ENCODE measurements at places on chromosomes 13 and 19. TPM values are rescaled to one million over a fixed set of nuclear protein-coding genes. Genes with fewer than 3 reads are reported as not detected.

The OVOL3 gene
- not detected for total RNA-seq

The NEK3 gene
- total RNA-seq, result 2.6 TPM

The ZSCAN4 gene
- total RNA-seq, result not detected

The SIGLEC5 gene
- not detected for total RNA-seq

The RNF17 gene
- not detected for total RNA-seq

The ATP8A2 gene
- total RNA-seq, result 0.32 TPM

DNA sequence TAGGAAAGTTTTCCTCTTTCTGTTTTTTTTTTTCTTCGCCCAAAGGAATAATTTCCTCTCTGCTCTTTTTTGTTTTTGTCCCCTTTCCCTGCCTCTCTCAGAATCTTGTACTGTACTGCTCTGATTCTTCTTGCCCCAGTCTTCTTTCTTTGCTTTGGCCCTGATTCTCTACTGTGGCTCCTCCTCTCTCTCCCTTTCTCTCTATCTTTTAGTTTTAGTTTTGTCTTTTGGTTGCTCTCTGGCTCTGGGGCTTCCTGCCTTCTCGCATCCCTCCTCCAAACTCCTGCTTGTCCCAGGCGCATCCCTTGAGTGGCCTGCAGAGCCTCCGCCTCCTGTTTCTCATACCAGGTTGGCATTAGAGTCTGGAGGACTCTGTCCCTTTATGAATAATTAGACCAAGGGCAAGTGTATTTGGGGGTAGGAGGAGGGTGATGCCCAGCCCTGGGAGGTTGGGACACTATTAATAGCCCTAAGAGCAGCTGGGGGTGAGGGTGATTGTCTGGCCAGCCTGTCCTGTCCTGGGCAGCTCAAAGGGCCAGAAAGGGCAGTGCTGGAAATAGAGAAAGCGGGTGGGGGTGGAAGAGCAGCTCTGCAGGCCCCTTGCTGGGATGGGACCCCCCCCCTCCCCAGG is 39.1 kb downstream of the LYL1 start:
- no peaks in the 10 kb centered on the region for H3K36me3 ChIP-seq
- H3K27ac ChIP-seq, result no peak overlapping the region
- no peak for DNase-seq
- no peak overlapping the region for H3K4me3 ChIP-seq
- H3K27me3 ChIP-seq, result peaks cover 32% of the 10 kb centered on the region

DNA sequence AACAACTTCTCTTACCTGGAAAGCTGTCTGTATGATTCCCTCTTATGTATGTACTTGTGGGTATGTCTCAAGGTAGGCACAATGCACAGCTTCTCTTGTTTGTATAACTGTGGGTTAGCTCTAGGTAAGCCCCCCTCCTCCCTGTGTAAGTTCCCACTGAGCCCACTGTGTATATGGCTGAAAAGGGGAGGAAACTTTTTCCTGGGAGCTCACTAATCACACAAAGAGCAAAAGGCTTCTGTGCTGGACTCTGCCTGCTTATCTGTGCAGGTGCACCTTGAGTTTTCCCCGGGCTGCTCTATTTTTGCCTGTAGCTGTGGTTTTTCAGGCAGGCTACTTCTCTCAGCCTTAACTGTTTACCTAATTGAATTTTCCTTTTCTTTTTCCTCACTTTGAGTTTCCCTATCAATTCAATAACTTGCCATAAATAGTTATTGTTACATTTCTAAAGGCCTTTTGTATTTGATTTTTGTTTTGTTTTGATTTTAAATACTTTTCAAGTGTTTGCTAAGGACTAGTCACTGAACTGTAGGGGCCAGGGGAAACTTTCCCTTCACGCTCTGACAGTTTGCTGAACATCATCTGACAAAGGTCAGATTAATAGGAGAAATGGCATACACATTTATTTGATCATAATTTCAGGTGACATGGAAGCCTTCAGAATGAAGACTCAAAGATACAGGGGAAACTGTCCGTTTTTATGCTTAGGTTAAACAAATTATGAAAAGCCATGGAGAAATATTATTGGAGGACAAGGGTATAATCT is 423.5 kb upstream of the ATXN8OS start:
- H3K4me3 ChIP-seq, result no peak overlapping the region
- DNase-seq, result no peak
- H3K27ac ChIP-seq, result no peak overlapping the region
- H3K36me3 ChIP-seq, result no peaks in the 10 kb centered on the region
- no peaks in the 10 kb centered on the region for H3K4me1 ChIP-seq
- H3K27me3 ChIP-seq, result no peaks in the 10 kb centered on the region

DNA sequence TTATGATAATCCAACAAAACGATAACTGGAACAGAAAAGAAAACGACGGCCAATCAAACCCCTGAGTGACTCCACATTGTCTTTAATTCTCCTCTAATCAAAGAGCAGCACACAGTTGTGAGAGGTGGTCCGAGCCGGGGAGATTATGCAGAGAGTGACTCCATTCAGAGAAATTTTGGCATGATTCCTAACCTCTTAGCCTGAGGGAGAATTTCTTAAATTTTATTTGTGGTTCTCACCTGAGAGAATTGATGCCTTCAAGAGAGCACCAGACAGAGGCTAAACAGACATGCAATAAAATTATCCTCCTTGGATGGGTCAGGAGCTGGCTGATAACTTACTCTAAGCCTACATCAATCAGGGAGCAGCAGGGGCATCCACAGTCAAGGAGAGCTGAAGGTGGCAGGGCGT is 310.0 kb upstream of the KLF12 start:
- no peaks in the 10 kb centered on the region for H3K36me3 ChIP-seq
- no peaks in the 10 kb centered on the region for H3K4me1 ChIP-seq
- no peak for DNase-seq

DNA sequence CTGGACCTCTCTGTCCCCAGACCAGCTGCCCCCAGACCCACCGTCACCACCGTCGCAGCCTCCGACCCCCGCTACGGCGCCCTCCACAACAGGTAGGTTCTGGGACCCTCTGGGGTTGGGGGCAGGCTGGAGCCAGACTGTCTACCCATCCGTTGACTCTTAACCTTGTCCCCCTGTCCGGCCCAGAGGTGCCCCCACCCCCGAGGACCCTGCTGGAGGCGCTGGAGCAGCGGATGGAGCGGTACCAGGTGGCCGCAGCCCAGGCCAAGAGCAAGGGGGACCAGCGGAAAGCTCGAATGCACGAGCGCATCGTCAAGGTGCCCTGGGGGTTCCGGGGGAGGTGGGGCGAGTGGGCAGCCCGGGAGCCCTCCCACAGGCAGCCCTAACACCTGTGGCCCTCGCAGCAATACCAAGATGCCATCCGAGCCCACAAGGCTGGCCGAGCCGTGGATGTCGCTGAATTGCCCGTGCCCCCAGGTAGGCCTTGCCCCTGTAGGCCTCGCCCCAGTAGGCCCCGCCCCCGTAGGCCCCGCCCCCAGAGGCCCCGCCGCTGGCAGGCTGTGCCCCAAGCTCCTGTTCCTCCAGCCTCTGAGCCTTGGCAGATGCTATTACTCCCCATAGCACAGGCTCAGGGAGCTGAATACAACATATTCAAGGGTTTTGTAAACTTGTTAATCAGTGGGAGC is 12.9 kb downstream of the CC2D1A start:
- no peaks in the 10 kb centered on the region for H3K27me3 ChIP-seq
- no peak overlapping the region for H3K4me3 ChIP-seq
- H3K36me3 ChIP-seq, result peaks cover 28% of the 10 kb centered on the region
- no peak overlapping the region for H3K27ac ChIP-seq
- peaks cover 4% of the 10 kb centered on the region for H3K4me1 ChIP-seq
- no peak for DNase-seq

- peaks cover 6% of the 10 kb centered on the region for H3K4me1 ChIP-seq
- H3K4me3 ChIP-seq, result no peak overlapping the region
- DNase-seq, result no peak
- H3K27ac ChIP-seq, result no peak overlapping the region
- peaks cover 3% of the 10 kb centered on the region for H3K36me3 ChIP-seq
- H3K27me3 ChIP-seq, result peaks cover 47% of the 10 kb centered on the region
Measured at GRCh38 chr13:21059641-21060337, 1.6 kb downstream of the LATS2 start.

DNA sequence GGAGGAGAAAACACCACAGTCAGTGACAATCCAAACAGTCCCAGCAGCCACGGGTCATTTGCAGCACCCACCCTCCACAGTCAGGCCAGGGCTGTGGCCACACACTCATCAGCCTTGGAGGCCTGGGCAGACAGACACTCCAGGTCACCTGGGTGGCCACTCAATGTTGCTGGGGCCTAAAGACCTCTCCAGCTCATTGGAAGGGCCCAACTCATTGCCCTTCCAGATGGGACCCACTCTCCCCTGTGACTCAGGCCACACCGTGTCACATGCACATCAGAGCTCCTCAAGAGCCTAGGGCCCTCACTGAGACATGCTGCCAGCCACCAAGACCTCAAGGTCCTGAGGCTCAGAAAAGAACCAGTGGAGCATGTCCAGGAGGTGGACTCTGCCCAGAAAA is 22.4 kb downstream of the TUBA3C start:
- no peaks in the 10 kb centered on the region for H3K4me1 ChIP-seq
- no peak overlapping the region for H3K27ac ChIP-seq
- no peak overlapping the region for H3K4me3 ChIP-seq
- H3K27me3 ChIP-seq, result no peaks in the 10 kb centered on the region
- no peaks in the 10 kb centered on the region for H3K36me3 ChIP-seq

GRCh38 chr13:64540468-64540867 is 2689.7 kb downstream of the PCDH9 start:
- no peaks in the 10 kb centered on the region for H3K36me3 ChIP-seq
- H3K4me3 ChIP-seq, result no peak overlapping the region
- H3K4me1 ChIP-seq, result no peaks in the 10 kb centered on the region
- no peaks in the 10 kb centered on the region for H3K27me3 ChIP-seq
- H3K27ac ChIP-seq, result no peak overlapping the region
- no peak for DNase-seq

DNA sequence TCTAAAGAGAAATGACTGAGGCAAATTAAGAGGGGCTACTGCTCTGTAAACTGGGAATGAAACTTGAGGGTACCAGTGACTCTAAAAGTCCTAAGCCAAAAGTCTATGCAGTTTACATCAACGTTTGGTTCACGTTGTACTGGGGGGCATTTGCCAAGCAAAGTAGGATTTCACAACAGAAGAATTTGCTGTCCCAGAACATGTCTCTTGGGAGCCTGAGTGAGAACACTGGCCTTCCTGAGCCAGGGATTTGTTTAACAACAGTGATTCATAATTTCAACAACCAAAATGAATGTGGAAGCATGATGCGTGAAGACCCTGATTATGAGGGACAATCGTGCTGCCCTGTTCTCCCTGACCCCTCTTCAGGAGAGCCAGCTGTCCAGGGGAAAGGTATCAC is 178.0 kb downstream of the OXGR1 start:
- no peak for DNase-seq
- no peak overlapping the region for H3K27ac ChIP-seq
- no peaks in the 10 kb centered on the region for H3K27me3 ChIP-seq
- no peaks in the 10 kb centered on the region for H3K4me1 ChIP-seq
- H3K36me3 ChIP-seq, result no peaks in the 10 kb centered on the region
